LHCN-M2 (cell line): ENCODE measurements at places on chromosomes 7 and 10.
A peak's percentile ranks its signal among the peaks of the same experiment; 100 is the strongest.

- DNase-seq, result no peak
These were observed 4.5 kb upstream of the BLNK start for GRCh38 chr10:96275685-96276418.

DNA sequence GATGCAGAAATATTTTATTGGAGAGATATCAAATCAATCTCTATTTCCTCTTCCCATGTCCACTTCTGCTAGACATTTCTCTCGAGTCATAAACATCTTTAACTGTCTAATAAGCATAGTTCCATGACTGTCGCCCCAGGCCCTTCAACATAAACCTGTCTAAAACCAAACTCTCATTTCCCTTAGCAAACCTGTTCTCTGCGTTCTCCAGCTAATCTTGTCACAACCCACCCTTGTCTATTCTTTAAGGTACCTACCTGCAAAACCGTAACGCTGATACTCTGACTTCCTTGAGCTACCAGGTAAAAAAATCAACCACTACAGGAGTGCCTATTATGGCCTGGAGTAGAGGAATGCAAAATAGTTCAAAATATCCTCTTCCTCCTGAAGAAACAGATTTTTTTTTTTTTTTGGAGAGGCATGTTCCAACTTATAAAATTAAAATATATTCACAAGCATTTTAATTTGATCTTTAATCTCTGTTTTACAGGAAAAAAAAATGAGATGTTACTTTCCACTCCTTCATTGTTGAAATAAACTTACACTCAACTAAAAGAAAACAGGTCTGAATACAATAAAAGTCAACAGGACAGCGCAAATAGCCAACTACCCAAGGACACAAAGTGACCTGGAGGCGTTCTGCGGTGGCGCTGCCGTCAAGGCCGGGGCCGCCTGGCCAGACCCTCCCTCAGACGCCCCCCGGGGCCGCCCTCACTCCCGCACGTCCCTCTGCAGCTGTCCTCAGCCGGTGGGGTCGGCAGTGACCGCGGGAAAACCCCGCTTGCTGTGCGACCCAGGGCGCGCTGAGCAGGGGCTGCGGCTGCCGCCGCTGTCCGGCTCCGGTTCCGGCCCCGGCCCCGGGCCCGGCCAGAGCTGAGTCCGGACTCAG lies 765 bp downstream of the SLC25A40 start:
- no peak for DNase-seq

- DNase-seq, result peak; percentile 35
These were observed at the start of gene HOXA13 for GRCh38 chr7:27199849-27200760. Gene HOXA13, minus strand, starts transcription at chr7:27200091. Its CDS starts 14 bp downstream, at chr7:27200077.

DNA sequence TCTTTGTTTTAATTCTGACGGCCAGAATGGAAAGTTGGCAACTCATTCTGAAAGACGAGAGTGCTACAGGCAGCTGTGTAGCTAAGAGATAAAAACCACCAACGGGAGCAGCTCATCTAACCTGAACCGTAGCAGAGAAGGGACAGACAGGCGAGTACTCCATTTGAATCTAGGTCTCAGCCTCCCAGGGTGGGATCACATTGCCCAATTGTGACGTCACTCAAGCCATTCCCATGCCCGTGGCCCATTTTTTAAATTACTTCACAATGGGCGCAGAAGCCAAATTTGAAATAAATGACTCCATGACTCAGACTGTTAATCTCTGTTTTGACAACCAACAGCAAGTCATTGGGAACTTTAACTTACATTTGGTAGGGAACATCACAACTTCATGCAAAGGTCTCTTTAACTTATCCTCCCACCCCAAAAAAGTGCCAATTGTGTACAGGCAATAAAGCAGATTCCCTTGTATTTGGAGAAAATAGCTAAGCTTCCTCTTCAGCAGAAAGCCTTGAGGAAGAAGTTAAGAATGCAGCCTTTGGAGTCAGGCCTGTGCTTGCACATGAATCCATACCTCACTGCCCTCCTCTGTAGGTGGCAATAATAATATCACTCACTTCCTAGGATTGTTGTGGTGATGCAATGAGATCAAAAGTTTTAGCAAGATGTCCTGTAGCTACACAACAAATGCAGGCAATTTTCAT lies 93.2 kb upstream of the KIF5B start:
- DNase-seq, result peak; percentile 91

- peak; percentile 15 for DNase-seq
These were observed 9.8 kb upstream of the AGK start for GRCh38 chr7:141541375-141541774.

DNA sequence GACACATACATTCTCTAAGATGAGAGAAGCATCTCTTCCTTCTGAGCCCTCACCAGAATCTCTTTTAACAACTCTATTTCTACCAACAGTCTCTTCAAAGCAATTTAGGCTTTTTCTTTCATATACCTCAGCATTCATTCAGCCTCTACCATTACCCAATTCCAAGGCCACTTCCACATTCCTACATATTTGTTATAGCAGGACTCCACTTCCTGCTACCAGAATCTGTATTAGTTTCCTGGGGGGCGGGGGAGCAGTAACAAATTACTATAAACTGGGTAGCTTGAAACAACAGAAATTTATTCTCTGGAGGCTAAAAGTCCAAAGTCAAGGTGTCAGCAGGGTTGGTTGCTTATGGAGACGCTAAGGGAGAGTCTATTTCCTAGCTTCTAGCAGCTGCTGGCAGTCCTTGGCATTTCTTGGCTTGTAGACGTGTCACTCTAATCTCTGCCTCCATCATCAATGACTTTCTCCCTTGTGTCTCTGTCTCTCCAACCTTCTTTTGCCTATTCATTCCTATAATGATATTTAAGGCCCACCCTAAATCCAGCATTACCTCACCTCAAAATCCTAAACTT lies 7.4 kb downstream of the PRPS1L1 start:
- peak; percentile 8 for DNase-seq

- no peak for DNase-seq
These were observed 58.2 kb downstream of the RBM33 start for GRCh38 chr7:155702616-155703015.

DNA sequence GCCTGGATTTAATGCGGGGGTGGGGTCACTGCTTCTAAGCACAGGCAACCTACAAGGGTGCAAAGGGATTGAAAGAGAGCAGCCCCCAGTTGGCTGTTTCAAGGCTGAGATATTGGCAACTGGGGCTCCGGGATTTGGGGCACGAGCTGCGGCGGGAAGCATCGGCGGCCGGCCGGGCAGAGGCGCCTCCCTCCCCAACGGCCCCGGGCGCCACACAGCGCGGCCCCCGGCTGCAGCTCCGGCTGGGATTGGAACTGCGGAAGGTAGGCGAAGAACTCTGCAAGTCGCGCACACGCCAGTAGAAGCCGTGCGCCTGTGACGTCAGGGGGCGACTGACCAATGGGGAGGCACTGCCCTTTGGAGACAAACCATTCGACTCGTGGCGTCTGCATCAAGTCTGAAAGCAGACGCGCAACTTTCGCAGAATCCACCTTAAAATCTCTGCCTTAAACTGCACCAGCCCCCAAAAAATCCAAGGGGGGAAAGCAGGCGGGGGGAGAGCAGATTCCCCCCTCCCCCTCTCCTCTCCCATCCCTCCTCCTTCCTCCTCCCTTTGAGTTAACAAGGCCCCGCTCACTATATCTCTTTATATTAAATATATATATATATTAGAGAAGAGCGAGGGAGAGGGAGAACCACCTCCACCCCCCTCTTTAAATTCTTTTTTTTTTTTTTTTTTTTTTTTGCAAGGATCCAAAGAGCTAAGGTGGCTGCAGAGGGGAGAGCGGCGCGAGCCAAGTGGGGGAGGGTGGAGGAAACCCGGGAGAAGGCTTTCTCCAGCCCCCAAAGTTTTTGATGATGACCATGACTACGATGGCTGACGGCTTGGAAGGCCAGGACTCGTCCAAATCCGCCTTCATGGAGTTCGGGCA lies at the start of gene DLX6:
Gene DLX6, plus strand, starts transcription at position 371 of the 872 bp plus-strand sequence. Its CDS starts 425 bp downstream, at position 796.
- peak; percentile 83 for DNase-seq

GRCh38 chr7:48522692-48523091 lies 351.4 kb downstream of the ABCA13 start:
- DNase-seq, result no peak

DNA sequence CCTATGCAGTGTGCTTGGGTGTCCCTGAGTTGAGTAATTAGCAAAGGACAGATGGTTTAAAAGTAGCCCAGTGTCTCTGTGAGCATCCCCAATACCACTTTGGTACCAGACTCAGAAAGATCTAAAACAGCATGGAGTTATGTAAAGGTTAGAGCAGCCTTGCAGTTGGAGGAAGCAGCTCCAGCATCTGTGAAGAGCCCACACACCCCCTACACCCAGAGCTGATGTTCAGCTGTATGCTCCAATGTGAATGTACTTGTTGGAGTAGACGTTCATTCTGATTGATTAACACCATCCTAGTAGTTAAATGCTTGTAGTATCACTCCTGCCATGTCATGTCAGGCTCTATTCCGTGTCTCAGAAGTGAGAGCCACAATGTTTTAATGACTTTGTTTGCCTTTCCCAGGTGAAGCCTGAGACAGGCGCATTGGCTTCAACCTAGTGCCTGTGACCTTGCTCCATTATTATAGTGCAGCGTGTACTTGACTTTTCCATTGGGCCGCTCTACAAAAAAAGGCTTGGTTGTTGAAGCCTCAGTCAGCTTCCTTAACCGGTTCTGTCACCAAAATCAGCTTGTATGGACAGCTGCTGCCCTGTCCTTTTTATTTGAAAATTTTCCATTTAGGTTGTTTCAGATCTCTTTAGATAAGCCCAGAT lies 154.2 kb downstream of the LCOR start:
- DNase-seq, result no peak

DNA sequence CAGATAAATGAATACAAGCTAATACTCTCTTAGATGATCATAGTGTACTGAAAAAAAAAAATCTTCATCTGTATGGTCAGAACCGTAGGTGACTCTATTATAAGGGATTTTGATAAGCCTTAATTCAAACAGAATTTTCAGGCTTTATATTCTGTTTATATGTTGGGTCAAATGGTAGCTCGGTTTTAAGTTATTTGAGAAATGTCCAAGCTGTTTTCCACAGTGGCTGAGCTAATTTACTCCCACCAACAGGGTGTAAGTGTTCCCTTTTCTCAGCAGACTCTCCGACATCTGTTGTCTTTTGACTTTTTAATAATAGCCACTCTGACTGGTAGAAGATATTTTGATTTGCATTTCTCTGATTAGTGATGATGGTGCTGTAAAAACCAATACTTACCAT lies 328.8 kb upstream of the MAGI2 start:
- DNase-seq, result no peak

- no peak for DNase-seq
These were observed 104.1 kb downstream of the GPR85 start for GRCh38 chr7:112982441-112983063.

- DNase-seq, result no peak
These were observed 63.8 kb downstream of the MKI67 start for GRCh38 chr10:128062331-128062880.

DNA sequence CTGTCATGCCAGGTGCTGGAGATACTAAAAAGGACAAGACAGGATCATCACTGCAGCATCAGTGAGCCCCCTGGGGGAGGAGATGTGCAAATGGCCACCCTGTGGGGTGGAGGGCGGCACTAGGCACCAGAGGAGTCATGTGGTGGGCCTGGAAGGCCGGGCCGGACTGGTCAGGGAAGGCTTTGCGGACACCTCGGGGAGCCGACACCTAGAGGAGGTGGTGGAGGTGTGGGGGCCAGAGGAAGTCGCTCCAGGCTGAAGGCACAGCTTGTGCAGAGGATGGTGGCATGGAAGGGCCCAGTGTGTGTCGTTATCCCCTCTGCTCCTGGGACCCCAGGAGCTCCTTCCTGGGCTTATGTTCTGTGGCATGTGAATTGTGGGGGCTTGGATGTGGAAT lies 437.7 kb downstream of the RPS24 start:
- DNase-seq, result no peak

GRCh38 chr7:601036-601594 lies 81.5 kb upstream of the PDGFA start:
- no peak for DNase-seq

- DNase-seq, result peak; percentile 89
These were observed 35.0 kb downstream of the LAMB4 start for GRCh38 chr7:108094933-108095710.

DNA sequence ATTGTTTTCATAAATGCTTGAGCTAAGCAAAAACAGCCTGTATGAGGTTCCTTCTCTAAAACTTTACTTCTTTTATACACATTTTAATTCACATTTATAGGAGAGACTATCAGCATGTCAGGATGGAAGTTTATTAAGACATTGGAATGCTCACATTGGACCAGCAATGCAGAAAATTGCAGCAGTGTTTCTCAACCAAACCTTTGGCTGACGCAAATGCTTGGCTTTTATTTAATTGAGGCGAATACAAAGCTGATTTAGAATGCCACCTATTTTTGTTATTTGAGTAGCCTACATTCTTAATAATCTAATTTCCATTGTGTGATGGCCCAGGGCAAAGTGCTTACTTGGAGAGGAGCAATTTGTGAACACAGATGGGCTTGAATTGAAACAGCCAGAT lies 283.2 kb downstream of the ARL4A start:
- DNase-seq, result no peak

GRCh38 chr7:99622596-99622995 lies 5.8 kb downstream of the ZSCAN25 start:
- peak; percentile 27 for DNase-seq
